ENCODE measurements at places on chromosomes 6 and 20.
A peak's percentile ranks its signal among the peaks of the same experiment; 100 is the strongest.

DNA sequence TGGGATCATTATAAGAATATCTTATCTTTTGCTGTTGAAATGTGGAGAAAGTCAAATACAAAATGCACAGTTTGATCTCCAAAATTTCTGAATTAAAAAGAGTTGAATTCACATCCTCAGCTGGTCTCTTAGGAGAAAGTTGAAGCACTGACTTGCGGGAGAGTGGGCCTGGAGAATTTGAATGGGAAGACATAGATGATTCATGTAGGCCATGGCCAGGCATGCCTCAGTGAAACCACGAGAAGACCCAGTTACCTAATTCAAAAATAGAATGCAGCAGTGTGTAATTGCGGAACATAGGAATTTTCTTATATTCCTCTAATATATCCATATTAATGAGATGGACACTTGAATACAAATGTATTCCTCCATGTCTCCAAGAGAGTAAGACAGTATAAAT lies 53.0 kb upstream of the DTNBP1 start:
- no peak for DNase-seq

- DNase-seq, result no peak
These were observed 131.2 kb upstream of the SPACA1 start for GRCh38 chr6:87916446-87916845.

DNA sequence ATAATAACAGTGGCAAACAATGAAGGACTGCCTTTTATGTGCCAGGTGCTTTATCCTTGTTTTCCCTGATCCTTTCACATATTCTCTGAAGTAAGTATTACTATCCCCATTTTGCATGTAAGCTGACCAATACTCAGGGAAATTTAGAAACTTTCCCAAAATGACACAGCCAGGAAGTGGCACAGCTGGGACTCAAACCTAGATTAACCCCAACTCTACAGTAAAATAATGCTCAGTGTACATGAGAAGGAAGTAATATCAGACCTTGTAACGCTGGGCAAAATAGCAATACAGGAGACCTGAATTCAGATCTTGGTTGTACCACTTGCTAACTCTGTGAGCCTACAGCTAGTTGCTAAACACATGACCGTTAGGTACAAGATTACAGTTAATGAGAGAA lies 26.8 kb upstream of the NRSN1 start:
- no peak for DNase-seq

DNA sequence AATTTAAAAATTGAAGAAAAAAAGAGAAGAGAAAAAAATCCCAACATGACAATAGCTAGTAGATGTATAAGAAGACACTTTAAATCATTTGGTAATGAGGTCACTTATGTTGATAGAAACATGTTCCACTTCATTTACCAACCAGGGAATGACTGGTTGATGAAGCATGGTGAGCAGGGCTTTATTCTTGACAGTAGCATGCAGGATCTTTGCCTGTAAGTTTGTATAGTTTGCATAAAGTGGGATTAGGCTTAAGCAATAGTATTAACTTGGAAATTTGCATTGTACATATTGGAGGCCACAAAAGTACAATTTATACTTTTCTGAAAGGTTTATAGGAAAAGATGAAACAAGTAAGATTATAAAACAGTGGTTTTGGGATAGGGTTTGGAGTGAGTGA lies 67.0 kb downstream of the NOX3 start:
- DNase-seq, result peak; percentile 18

DNA sequence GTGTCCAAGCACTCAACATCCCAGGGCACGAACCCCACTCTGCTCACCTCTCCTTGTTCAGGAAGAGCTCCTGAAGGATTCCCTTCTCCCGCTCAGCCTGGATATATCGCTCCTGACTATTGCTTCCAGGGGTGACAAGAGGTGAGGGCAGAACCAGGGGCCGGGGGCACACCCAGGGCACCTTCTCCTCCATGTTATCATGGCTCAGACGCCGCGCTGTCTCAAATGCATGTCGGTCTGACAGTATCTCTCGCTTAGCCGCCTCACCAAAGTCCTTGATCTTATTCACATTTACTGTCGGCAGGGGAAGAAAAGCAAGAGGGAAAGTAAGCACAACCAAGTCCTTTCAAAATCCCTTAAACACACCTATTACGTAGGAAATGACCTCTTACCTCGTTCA lies 13.1 kb downstream of the PPP1R10 start:
- DNase-seq, result no peak

DNA sequence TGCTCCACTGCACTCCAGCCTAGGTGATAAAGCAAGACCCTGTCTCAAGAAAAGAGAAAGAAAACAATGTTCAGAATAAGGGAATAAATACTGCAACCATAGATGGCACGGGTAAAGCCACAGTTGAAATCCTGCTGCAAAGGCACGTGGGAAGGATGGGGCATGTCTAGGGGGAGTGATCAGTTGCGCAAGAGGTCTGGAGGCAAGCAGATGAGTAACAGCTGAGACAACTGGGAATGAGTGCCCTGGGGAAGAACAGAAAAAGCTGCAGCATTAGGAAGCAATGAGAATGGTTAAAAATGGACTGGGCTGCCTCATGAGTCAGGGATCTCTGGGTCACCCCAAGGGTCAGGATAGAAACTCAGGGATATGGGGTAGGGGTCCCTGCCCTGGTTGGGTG lies 96.3 kb downstream of the GMPR start:
- DNase-seq, result peak; percentile 97

- peak; percentile 64 for DNase-seq
These were observed 169.2 kb downstream of the DTNBP1 start for GRCh38 chr6:15493437-15494168.

GRCh38 chr20:38818113-38819065 lies 12.9 kb downstream of the PPP1R16B start:
- no peak for DNase-seq

DNA sequence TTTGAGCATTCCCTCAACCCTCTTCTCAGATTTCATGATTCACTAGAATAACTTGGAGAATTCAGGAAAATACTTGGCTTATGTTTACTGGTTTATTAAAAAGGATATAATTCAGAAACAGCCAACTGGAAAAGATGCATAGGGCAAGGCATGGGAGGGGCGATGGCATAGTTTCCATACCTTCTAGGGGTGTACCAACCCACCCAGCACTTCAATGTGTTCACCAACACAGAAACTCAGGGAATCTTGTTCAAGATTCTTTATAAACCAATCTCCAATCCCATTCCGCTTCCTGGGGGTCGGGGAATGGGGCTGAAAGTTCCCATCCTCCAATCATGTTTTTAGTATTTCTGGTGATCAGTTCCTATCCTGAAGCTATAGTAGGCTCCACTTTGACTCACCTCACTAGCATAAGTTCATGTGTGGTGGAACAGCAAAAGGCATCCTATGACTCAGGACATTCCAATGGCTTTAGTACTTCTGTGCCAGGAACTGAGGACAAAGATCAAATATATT lies 164.4 kb downstream of the SIM1 start:
- DNase-seq, result peak; percentile 96

DNA sequence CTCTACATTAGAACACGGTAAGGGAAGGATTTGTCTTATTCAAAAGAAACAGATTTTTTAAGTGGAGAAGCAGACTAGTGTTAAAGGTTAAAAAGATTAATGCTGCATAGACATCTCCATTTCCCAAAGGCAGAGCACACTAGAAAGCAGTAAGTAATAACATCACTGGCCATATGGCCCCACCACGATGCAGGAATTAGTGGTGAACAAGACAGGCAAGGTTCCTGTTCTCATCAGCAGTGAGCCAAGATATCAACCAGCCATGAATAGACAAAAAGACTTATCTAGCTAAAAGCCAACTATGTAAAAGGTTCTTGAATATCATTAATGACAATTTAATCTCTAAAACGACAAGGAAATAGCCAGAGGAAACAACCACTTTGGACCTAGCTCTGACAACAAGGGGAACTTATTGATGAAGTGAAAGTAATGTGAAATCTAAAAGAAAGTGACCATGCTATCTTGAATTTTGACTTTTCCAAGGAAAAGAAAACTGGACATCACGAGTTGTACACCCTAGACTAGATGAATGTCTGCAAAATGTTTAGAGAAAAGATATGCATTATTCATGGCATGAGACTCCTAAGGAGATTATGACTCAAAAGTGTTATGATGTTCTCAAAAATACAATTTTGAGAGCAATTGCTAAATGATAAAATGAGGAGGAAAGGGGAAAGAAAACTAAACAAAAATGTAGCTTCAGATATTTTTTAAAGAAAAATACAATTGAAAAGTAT lies 157.9 kb upstream of the STXBP5 start:
- no peak for DNase-seq

DNA sequence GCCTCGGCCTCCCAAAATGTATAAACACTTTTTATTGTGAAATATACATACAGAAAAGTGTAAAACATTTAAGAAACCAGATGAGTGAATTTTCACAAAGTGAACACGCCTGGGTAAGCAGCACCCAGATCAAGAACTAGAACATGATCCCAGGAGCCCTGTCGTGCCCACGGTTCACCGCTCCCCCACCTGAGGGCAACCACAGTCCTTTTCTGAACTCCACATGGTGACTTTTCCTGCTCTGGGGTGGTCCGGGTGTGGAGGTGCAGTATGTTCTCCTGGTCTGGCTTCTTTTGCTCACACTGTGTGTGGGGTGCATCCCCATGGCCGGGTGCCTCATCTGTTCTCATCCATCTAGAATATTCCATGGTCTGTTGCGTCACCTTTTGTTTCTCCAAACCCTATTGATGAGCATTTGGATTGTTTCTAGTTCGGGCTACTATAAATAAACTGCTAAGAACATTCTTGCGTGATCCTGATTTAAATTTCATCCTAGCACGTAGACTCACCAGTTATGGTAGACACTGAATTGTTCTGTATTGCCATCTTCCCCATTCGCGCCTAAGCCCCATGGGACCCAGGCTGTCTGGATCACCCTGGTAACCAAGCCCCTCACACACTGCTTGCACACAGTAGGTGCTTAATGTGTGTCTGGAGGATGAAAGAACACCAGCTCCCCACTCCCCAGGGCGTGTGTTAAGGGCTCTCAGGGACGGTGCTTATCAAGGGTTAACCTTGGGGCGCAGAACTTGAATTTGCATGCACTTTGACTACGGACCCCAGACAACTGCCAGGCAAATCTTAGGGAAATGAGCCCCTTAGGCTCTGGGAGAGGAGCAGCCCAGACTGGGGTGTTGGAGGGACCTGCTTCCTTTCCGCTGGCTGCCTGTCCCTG lies 56.2 kb downstream of the CTCFL start:
- no peak for DNase-seq

GRCh38 chr6:19301980-19302379 lies 535.2 kb upstream of the ID4 start:
- DNase-seq, result peak; percentile 5

DNA sequence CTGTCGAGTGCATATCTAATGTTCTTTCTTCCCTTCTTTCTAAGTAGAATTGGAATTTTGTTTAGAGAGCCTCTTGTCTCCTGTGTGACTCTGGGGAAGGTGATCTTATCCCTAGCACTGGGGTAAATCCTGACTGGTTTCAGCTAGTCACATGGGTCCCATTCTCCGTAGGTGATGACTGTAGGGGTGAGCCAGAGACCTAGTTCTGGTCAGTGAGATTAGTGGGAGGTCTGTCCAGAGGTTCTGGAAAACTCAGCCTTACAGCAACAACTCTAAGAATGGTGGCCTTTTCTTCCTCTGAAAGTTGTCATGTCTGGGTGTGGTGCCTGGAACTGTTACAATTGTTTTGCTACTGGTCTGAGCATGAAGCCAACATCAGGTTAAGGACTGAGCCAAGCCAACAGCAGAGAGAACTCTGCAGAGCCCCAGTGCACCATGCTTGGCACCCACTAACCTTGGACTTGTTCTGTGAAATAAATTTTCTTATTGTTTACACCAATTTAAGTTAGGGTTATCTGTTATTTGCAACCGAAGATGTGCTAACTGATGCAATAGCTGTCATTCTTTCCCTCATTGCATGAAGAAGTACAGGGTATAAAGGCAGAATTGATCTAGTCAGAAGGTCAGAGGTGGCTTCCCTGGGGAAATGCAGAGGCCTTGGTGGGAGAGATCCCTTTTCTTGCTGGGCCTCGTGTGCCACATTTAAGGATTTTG lies 56.8 kb upstream of the TULP4 start:
- DNase-seq, result no peak

Data from foreskin fibroblast (primary cell).